ENCODE measurements at places on chromosomes 11 and 22.
A peak's percentile ranks its signal among the peaks of the same experiment; 100 is the strongest.

- ATAC-seq = no peak
These were observed 710 bp upstream of the DGCR2 start for GRCh38 chr22:19122752-19123492.

DNA sequence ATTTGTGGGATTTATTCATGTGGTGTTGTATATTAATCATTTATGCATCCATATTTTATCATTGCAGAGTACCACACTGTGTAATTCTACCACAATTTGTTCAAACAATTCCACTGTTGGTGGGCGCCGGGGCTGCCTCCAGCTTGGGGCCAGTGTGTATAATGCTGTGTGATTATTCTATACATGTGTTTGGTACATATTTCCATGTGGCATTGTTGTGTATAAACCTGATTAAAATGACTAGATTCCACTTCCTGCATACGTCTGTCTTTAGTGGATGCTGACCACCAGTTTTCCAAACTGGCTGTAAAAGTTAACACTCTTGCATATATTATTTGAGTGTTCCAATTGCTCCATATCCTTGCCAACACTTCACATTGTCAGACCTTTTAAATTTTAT lies 1213.8 kb downstream of the TBC1D22A start:
- no peak for ATAC-seq

GRCh38 chr11:111788051-111788450 lies 21.9 kb upstream of the PPP2R1B start:
- ATAC-seq = no peak

- ATAC-seq = no peak
These were observed 579 bp upstream of the SLC5A4 start for GRCh38 chr22:32255726-32256125.

DNA sequence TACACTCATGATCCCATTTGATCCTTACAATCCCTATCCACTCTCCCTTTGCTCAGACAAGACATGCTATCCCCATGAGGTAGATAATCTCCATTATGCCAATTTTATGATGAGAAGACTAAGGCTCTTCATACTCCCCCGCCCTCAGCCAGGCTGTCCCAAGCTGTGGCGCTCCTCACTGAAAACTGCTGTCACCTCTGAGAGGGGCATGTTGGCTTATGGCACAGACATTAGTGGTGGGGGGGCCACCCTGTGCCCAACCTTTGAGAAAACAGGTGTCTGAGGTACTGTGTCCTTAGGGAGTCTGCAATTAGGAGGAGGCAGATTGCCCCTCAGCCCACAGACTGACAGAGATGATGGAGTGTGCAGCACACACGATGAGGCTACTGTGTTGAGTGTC lies 2.4 kb downstream of the DDTL start:
- ATAC-seq = no peak

DNA sequence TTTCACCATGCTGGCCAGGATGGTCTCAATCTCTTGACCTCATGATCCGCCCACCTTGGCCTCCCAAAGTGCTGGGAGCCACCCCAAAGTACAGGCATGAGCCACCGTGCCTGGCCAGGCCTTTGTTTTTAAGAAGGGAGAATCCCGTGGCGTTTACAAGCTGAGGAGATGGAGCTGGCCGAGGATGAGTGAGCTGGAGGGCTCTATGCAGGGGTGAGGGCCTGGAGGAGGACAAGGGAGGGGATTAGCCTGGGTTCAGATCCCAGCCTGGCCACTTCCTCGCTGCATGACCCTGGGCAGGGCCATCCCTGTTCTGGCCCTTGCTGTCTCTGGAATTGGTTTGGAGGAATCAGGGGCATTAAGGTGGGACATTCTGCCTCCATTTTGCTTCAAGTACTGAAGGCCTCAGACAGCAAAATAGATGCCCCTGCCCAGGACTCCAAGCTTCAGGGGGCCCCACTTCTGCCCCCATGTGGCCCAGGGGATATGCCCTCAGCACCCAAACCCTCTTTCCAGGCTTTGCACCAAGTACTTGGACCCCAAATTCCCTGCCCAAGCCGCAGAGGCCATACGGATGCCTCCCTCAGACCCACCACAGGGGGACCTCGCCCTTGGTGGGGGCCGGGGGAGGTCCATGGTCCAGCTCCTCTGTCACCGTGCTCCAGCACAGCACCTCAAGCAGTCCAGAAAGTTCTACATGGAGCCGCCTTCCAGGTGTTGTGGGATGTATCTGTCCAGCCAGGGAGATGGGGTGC lies 12.1 kb upstream of the LRP5 start:
- no peak for ATAC-seq

- ATAC-seq = no peak
These were observed 16.3 kb upstream of the ARFGAP3 start for GRCh38 chr22:42873356-42873755.

DNA sequence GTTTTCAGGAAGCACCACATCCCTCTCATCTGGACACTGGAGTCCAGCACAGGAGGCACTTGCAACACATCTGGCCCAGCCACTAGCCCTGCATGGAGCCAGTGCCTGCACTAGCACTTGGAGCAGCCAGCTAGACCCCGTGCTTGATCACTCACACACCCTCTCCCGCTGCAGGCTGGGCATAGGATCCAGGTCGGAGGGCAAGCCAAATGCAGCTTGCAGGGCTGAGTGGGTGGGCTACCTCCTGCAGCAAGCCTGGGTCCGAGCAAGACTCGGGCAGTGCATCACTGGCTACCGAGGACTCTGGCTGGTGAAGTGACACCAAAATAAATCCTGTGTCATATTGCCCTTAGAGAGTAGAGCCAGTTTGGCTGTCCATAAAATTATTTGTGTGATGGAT lies 1795.4 kb downstream of the LRRC4C start:
- ATAC-seq = no peak

- no peak for ATAC-seq
These were observed 299.9 kb downstream of the DCDC1 start for GRCh38 chr11:31069447-31070205.

DNA sequence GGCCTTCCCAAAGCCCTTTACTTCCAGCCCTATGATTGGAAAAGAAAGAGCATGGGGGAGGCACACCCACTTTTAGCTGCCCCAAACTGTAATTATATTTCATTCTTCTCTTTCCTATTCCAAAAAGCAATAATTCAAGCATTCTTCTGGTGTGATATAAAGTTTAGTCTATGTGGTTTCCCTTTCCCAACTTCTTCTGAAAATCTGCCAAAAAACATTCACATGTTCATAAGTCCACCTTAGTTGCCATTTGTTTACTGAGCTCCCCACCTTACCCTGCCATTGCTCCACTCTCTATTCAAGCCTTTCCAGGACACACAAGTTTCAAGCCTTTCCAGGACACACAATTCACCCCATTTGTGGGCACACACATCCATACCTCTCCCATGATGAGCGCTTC lies 111.6 kb upstream of the BMAL1 start:
- no peak for ATAC-seq

- peak; percentile 81 for ATAC-seq
These were observed 34.4 kb downstream of the PRDM11 start for GRCh38 chr11:45180848-45181192.

GRCh38 chr11:5665051-5665570 lies 19.8 kb downstream of the TRIM5 start:
- ATAC-seq = no peak

- ATAC-seq = no peak
These were observed 23.6 kb downstream of the PAMR1 start for GRCh38 chr11:35501776-35502175.

DNA sequence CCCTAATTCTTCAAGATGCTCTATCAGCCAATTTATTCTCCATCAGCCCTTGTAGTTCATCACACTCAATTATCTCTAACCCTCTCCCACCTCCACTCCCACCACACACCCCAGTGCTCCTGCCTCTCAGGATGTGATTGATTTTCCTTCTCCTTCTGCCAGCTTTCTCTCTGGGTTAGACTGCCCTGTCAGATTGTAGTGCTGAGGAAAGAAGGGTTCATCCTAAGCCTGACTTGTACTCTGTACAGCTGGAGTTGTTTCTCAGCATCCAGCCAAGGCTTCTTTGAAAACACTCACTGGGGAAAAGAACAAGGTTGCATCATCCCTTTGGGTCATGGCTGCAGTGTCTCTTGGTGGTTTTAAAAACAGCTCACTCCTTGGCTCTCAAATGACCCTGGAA lies 61.2 kb downstream of the CECR2 start:
- no peak for ATAC-seq

DNA sequence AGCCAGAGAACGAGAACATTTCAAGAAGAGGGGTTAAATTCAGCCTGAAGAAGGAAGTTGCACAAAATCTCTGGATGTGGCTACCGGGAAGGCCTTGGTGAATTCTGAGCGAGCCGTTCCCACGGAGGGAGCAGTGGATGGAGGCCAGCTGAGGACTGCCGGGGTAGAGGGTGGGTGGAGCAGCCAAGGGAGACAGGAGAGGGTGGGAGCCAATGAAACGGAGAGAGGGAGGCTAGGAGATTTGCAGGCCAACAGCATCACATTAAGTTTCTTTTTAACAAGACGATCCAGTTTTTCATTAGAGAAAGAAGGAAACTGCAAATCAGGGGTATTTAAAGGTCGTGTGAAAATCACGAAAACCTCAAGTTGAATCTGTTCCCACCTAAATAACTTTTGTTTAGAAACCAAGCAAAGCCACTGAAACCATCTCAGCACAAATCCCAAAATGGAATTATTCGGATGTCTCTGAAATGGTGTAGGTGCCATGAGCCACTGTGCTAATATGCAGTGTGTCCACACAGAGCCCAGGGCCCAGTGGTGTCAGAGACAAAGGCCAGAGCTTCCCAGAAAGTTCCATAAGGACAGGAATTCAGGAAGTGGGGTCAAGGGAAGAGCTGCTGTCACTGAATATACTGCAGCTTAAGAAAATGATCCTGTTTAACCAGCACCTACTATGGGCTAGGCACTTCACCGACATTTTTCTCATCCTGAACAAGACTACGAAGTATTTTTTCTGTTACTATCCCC lies 59.7 kb upstream of the SLC35C1 start:
- no peak for ATAC-seq

- ATAC-seq = no peak
These were observed 10.7 kb upstream of the FAM83F start for GRCh38 chr22:39984006-39984405.

GRCh38 chr22:18024276-18024939 lies at the start of gene MICAL3:
MICAL3 (minus strand) TSS chr22:18024561; CDS start chr22:17906812, 117,749 bp downstream.
- ATAC-seq = peak; percentile 97

- ATAC-seq = no peak
These were observed 63.5 kb downstream of the BRD1 start for GRCh38 chr22:49764127-49764581.

DNA sequence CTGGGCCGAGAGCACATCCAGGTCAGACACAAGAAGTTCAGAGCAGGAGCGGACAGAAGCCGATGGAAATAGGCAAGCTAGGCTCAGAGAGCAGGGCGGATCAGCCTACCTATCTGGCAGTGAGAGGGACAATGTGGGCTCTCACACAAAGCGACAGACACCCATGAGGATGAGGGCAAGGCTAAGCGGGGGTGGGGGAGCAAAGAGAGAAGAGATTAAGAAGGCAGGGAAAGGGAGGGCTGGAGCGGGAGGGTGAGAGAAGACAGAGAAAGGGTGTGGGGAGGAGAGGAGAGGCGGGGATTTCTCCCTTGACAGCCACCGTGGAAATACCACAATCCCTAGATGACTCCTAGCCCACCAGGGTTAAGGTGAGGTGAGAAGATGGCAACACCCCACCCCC lies 57.9 kb downstream of the BUD13 start:
- ATAC-seq = no peak

DNA sequence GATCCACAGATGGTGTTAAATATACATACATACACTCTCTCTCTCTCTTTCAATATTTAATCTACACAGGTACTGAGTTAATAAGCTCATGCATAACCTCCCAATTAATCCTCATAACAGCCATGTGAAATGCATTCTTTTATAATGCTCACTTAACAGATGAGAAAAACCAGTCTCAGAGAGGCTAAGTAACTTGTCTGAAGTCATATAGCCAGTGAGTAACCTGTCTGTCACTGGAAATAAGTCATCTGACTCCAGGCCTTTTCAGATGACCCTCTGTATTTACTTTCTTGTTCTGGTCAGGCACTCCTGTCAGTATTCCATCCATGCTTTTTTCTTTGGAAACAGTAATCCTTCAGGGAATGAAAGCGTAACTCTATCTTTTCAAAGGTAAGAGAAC lies 594.0 kb upstream of the TENM4 start:
- ATAC-seq = no peak

DNA sequence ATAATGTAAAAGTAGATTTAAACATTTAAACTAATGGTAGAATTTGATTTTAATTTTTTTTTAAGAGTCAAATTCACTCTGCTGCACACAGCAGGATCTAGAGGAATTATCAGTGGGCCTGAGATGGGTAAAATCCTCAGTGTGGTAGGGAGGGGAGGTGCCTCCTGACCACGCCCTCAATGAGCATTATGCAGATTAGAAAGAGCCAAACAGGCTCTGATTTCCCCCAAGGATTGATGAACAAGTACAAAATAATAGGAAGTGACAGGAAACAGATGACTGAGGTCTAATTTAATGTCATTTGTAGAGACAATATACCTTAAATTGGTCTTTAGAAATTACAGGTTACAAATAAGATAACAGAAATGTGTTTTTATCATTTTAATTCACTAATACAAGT lies 155.2 kb downstream of the DCDC1 start:
- ATAC-seq = no peak

- no peak for ATAC-seq
These were observed 30.4 kb downstream of the SIK2 start for GRCh38 chr11:111632516-111633220.

DNA sequence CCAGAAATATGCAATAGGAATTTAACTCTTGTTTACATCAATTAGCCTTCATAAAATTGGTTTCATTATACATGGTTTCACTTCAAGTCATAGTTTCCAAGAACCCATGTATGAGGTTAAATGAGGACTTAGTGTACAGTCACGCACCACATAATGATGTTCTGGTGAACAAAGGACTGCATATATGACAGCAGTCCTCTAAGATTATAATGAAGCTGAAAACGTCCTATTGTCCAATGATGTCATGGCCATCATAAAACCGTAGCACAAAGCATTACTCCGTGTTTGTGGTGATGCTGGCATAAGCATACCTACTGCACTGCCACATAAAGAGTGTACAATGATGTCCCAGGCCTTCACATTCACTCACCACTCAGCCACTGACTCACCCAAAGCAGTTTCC lies 31.1 kb downstream of the SMCO4 start:
- ATAC-seq = peak; percentile 81

GRCh38 chr11:119149018-119149785 lies at the start of gene ABCG4:
ABCG4 (plus strand) TSS chr11:119149052; CDS start chr11:119149966, 914 bp downstream.
- ATAC-seq = peak; percentile 56

DNA sequence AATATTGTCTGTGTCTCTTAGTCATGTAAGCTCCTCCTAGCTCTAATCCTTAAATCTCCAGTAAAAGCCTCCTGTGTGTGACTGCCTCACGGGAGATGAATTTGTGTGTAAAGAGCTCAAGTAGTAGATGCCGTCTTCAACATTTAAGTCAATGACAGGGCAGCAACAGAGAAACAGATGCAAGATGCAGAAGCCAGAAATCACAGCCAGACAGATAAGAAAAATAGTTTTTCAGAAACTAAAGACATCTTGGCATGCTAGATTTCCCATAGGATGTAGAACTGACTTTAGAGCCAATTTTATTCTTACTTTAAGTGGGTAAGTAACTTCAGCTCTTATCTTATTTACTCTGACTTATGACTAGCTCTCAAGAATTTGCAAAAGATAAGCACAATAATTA lies 652.8 kb downstream of the KCNA4 start:
- ATAC-seq = no peak

Measured in stimulated activated memory B cell treated with anti-CD40 and anti-IgM and Interleukin-4, amounts not matched to agents 10 μg/mL and 1 μg/mL and 100 μg/mL, for 72 hours (primary cell).